SK-N-SH treated with all-trans-retinoic acid at 6 μM for 48 hours (cell line): ENCODE measurements at places on chromosomes 1 and 21.
A peak's percentile ranks its signal among the peaks of the same experiment; 100 is the strongest.

- no peak; the same call in 2 of the 3 replicates for ATAC-seq
Measured at GRCh38 chr21:33552093-33552998, 9.5 kb downstream of the SON start.

DNA sequence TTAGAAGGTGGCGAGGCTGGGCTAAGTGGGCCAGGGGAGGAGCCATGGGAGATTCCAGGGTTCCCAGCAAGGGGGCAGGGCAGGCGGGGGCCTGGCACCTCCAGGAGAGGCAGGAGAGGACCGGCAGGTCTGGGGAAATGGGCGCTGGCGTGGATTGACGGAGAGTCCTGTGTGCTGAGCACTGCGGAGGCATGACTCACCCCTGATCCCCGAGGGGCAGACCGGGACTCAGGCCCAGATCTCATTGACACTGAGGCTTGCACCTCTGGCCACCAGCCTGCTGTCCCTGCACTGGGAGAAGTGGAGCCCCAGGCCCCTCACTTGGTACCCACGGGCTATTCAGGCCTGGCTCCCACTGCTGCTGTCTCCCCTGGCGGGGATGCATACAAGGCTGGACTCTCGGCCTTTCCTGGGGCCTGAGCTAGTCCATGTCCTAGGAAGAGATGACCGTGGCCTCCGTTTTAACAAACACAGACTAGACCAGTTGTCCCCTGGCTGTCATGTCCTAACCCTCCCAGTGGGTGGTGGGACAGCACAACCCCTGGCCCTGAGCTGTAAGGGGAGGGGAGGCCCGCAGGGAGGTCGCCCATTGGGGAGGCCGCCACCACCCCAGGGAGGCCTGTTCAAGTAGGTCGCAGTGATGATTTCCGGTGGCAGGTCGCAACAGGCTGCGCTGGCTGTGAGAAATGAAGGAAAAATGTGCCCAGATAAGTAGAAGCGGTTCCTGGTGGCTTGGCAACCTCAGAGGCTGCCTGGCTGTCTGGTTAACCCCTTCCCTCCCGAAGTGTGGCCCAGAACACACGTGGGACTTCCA lies 39.7 kb downstream of the RIPK4 start:
- ATAC-seq = peak; percentile 88

DNA sequence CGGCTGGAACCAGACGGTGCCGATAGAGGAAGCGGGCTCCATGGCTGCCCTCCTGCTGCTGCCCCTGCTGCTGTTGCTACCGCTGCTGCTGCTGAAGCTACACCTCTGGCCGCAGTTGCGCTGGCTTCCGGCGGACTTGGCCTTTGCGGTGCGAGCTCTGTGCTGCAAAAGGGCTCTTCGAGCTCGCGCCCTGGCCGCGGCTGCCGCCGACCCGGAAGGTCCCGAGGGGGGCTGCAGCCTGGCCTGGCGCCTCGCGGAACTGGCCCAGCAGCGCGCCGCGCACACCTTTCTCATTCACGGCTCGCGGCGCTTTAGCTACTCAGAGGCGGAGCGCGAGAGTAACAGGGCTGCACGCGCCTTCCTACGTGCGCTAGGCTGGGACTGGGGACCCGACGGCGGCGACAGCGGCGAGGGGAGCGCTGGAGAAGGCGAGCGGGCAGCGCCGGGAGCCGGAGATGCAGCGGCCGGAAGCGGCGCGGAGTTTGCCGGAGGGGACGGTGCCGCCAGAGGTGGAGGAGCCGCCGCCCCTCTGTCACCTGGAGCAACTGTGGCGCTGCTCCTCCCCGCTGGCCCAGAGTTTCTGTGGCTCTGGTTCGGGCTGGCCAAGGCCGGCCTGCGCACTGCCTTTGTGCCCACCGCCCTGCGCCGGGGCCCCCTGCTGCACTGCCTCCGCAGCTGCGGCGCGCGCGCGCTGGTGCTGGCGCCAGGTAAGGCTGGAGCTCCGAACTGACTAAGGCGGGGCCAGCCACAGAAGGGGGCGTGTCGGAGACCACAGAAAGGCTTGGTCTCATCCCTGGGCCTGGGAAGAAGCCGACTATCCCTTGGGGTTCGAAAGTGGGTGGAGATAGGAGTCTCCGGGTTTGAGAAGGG lies 486 bp downstream of the SLC27A3 start:
- peak; percentile 70 for ATAC-seq

DNA sequence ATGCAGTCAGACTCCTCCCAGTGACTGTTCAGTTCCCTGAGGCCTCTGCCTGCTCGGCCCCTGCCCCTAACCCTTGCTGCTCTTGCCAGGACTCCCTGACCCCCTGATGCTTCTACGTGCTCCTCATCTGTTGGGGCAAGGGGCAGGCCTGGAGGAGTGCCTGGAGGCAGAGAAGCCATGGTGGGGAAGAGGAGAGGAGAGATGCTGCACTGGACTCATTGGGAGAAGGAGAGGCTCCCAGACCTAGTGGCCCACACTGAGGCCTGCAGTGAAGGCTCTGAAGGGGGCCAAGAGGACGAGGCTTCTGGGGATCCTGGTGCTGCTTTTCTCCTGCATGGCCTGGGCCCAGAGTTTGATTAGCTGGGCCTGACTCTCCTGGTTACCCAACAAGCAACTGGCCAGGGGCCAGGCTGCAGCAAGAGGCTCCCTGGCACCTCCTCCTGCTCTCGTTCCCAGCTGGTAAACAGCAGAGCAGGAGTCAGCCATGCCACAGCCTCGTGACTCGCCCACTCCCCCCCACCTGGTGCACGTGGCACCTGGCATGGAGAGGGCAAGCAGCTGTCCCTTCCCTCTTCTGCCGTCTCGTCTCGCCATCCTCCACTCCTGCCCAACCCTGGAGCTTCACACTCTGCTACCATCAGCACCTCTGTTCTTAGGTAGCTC lies 847 bp upstream of the RORC start:
- ATAC-seq = peak; percentile 13

- peak; percentile 41 for ATAC-seq
Measured at GRCh38 chr1:170790175-170790574, 126.2 kb downstream of the PRRX1 start.

GRCh38 chr1:223421025-223421424 lies 27.8 kb downstream of the CCDC185 start:
- no peak for ATAC-seq

DNA sequence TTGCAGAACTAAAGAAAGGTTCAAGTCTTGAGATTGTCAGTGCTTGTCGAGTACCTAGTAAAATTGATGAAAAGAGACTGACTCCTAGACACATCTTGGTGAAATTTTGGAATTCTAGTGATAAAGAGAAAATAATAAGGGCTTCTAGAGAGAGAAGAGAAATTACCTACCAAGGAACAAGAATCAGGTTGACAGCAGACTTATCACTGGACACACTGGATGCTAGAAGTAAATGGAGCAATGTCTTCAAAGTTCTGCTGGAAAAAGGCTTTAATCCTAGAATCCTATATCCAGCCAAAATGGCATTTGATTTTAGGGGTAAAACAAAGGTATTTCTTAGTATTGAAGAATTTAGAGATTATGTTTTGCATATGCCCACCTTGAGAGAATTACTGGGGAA lies 16.3 kb downstream of the L1TD1 start:
- ATAC-seq = no peak

GRCh38 chr1:44472620-44473525 lies 67.8 kb downstream of the RNF220 start:
- no peak; the same call in 2 of the 3 replicates for ATAC-seq

DNA sequence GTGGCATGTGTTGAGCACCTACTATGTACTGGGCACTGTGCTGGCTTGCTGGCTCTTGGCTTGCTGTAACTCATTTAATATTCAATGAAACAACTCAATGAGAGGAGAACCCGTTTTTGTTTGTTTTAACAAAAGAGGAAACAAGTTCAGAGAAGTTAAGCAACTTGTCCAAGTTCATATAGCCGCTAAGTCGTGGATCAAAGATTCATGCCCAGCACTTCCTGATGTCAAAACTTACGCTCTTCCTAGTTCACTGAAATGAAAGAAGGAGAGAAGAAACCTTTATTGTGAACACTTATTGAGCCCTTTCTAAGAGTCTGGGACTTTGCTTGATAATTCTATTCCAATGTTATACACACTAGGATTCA lies 475.9 kb downstream of the PTPRU start:
- ATAC-seq = no peak

GRCh38 chr1:36232212-36233095 lies 8.2 kb downstream of the THRAP3 start:
- ATAC-seq = no peak

- ATAC-seq = no peak
Measured at GRCh38 chr1:159873530-159874143, 11.2 kb upstream of the VSIG8 start.

GRCh38 chr1:35594005-35594760 lies 21.1 kb downstream of the TFAP2E start:
- ATAC-seq = no peak

DNA sequence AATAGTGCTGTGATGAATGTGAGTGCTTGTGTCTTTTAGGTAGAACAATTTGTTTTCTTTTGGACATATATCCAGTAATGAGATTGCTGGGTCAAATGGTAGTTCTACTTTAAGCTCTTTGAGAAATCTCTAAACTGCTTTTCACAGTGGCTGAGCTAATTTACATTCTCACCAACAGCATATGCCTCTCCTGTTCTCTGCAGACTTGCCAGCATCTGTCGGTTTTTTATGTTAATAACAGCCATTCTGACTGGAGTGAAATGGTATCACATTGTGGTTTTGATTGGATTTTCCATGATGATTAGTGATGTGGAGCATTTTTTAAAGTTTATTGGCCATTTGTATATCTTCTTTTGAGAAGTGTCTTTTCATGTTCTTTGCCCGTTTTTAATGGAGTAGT lies 647.3 kb upstream of the ADAMTS5 start:
- ATAC-seq = no peak

- no peak for ATAC-seq
Measured at GRCh38 chr1:169110689-169111447, 4.4 kb downstream of the ATP1B1 start.

GRCh38 chr1:222643938-222644635 lies 26.2 kb downstream of the MIA3 start:
- peak; percentile 99 for ATAC-seq

- ATAC-seq = no peak
Measured at GRCh38 chr1:66978201-66978600, 53.4 kb downstream of the MIER1 start.

GRCh38 chr1:24955161-24955560 lies 25.1 kb upstream of the RUNX3 start:
- no peak for ATAC-seq

DNA sequence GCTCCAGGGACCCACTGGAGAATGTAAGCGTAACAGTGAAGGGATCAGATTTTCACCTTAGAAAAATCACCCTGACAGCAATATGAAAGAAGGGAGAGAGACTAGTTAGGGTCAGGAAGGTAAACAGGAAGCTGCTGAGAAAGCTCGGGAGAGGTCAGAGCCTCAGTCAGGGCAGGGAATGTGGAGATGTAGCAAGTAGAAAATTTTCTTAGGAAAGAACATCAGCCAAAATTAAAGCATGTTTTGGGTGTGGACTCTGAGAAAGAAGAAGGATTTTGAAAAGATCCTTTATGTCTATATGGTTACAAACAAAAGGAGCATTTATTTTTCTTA lies 16.7 kb upstream of the ERICH3 start:
- ATAC-seq = no peak

DNA sequence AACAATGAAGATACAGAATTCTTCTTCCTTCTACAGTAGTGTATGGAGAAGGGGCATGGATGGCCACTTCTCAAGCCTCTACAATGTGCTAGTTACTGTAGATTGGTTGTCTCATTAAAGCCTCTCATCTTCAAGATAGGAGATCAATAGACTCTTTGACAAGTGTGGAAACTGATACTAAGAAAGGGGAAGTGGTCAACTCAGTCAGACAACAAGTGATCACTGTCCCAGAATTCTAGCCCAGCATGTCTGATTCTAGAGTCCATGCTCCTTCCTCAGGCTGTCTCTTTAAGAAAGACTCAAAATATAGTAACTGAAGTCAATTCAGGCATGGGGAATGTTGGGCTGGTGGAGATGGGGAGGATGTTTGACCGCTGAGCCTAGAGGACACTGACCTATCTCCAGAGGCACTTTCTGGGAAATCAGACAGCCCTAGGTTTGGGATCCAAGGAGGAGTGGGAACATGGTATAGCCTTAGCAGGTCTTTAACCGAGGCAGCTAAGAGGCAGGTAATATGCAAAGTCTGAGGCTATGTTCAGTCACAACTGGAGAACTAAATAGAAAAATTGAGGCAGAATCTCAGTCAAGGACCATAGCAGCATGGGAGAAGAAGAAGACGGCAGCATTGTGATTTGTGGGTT lies 39.3 kb upstream of the EYA3 start:
- ATAC-seq = no peak

DNA sequence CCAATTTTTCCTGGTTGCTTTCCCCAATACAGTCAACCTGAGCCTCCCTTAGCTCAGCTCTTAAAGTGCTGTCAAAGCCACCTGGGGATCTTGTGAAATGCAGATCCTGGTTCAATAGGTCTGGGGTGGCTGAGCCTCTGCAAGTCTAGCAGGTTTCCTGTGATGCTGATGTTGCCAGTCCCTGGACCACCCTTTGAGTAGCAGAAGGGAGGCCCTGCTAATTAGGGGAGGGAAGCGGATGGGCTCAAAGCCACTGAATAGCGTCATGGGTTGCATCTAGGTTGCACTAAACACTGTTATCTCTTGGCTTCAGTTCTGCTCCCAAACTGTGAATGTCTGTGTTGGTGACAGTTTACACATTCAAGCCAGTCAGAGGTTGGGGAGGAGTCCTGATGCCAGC lies 127.2 kb downstream of the KAZN start:
- ATAC-seq = no peak

GRCh38 chr1:37410105-37410504 lies 64.3 kb upstream of the ZC3H12A start:
- ATAC-seq = no peak

GRCh38 chr1:1290238-1290731 lies 10.0 kb downstream of the SCNN1D start:
- peak; percentile 58 for ATAC-seq

GRCh38 chr1:245995474-245995873 lies 511.6 kb downstream of the SMYD3 start:
- no peak; the same call in 2 of the 3 replicates for ATAC-seq

GRCh38 chr21:45843426-45843825 lies 138.1 kb upstream of the COL6A1 start:
- no peak for ATAC-seq

GRCh38 chr1:228647523-228648444 lies 87.5 kb upstream of the RHOU start:
- ATAC-seq = peak; percentile 87

DNA sequence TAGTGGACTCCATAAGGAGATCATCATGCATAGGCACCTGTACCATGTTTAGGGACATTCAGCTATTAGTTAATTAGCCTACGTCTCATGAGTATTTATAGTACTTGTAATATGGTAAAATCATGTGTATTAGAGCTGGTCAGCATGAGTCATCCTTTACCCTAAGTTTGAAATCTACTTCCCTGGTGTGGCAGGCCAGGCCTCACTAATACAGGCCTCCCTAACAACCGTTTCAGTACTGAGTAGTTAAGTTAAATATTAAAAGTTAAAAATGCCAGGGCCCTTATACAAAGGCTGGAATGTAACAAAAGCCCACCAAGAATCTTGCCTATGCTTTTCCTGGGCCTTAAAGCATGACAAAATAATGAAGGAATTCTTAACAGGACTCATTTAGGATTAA lies 356.3 kb upstream of the DPYD start:
- ATAC-seq = peak; percentile 86

GRCh38 chr21:15291621-15292266 lies 226.9 kb upstream of the NRIP1 start:
- no peak for ATAC-seq
